GM03348 (cell line): ENCODE measurements at places on chromosomes 2 and 18.
A peak's percentile ranks its signal among the peaks of the same experiment; 100 is the strongest.

- DNase-seq: peak; percentile 84
Observed at GRCh38 chr2:88159955-88160415, 10.2 kb upstream of the THNSL2 start.

GRCh38 chr2:192195548-192196418, 1.1 kb upstream of the TMEFF2 start:
- DNase-seq: peak; percentile 53

DNA sequence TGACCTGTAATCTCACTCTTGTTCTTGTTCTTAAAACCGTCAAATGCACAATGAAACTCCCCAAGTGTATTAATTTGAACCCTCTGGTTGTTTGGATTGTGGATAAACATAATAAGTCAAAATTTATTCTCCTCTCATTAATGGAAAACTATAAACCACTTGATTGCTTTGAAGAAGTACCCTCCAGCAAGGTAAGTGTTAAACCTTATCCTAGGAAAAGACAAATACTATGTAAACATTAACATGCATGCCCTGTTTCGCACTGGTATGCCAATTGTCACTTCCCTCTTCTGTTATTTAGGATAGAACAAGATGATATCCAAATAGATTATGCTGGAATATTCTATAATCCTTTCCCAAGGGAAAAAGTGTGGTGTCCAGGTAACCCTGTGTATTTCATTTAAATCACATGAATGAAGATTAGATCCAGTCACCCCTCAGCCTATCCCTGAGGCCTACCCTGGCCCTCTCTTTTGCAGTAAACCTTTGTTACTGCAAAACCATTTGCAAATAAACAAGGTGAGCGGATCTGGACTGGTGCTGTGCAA, 1.3 kb downstream of the ADI1 start:
- no peak for DNase-seq

GRCh38 chr2:14790041-14790640, 157.6 kb downstream of the LRATD1 start:
- DNase-seq: peak; percentile 64

DNA sequence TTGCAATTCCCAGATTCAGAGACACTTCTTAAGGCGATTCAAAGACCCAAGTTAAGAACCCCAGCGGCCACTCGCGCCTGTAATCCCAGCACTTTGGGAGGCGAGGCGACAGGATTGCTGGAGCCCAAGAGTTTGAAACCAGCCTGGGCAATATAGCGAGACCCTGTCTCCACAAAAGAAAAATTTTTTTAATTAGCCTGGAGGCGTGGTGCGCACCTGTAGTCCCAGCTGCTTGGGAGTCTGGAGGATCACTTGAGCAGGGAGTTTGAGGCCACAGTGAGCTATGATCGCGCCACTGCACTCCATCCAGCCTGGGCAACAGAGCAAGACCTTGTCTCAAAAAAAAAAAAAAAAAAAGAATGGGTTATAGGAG, 585 bp upstream of the ANAPC1 start:
- no peak for DNase-seq
